ENCODE measurements at places on chromosomes 11 and 22. TPM values are rescaled to one million over a fixed set of nuclear protein-coding genes. Genes with fewer than 3 reads are reported as not detected.
A peak's percentile ranks its signal among the peaks of the same experiment; 100 is the strongest.

- no peak for DNase-seq
- no peak overlapping the region for H3K4me3 ChIP-seq
- H3K27me3 ChIP-seq: no peaks in the 10 kb centered on the region
- H3K36me3 ChIP-seq: no peaks in the 10 kb centered on the region
These were observed 45.3 kb downstream of the PAK1 start for GRCh38 chr11:77428598-77428997.

- H3K27me3 ChIP-seq: no peaks in the 10 kb centered on the region
- DNase-seq: no peak
- no peaks in the 10 kb centered on the region for H3K36me3 ChIP-seq
- H3K4me1 ChIP-seq: peaks cover 46% of the 10 kb centered on the region
These were observed 2.3 kb upstream of the AIFM3 start for GRCh38 chr22:20964799-20965103.

GRCh38 chr11:135043434-135043833 lies 631.4 kb upstream of the B3GAT1 start:
- H3K27me3 ChIP-seq: no peaks in the 10 kb centered on the region
- DNase-seq: no peak
- H3K36me3 ChIP-seq: no peaks in the 10 kb centered on the region
- no peak overlapping the region for H3K27ac ChIP-seq
- H3K4me3 ChIP-seq: no peak overlapping the region

Gene APOBEC3F
- 2.7 TPM for total RNA-seq

DNA sequence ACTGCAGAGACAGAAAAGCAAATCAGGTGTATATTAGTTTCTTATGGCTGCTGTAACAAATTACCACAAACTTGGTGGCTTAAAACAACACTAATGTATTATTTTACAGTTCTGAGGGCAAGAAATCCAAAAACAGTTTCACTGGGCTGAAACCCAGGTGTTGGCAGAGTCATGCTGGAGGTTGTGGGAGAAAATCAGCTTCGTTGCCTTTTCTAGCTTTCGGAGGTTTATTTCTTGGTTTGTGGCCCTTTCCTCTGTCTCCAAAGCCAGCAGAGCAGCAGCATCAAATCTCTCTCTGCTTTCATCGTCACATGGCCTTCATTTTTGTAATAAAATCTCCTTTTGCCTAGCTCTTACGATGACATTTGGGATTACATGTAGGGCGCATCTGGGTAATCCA lies 33.0 kb upstream of the OR6M1 start:
- H3K27ac ChIP-seq: no peak overlapping the region
- H3K4me1 ChIP-seq: no peaks in the 10 kb centered on the region
- H3K4me3 ChIP-seq: no peak overlapping the region
- H3K27me3 ChIP-seq: no peaks in the 10 kb centered on the region

GRCh38 chr11:12693094-12693478 lies 18.9 kb downstream of the TEAD1 start:
- no peaks in the 10 kb centered on the region for H3K27me3 ChIP-seq
- peaks cover 26% of the 10 kb centered on the region for H3K4me1 ChIP-seq
- H3K27ac ChIP-seq: peak overlapping the region; percentile 93
- no peaks in the 10 kb centered on the region for H3K36me3 ChIP-seq
- H3K4me3 ChIP-seq: peak overlapping the region; percentile 30
- no peak for DNase-seq

Gene CREB3L1
- total RNA-seq: 0.68 TPM

GRCh38 chr11:13949876-13950275 lies 12.6 kb upstream of the SPON1 start:
- H3K36me3 ChIP-seq: no peaks in the 10 kb centered on the region
- H3K4me1 ChIP-seq: no peaks in the 10 kb centered on the region
- no peaks in the 10 kb centered on the region for H3K27me3 ChIP-seq
- no peak for DNase-seq
- H3K27ac ChIP-seq: no peak overlapping the region
- H3K4me3 ChIP-seq: no peak overlapping the region

DNA sequence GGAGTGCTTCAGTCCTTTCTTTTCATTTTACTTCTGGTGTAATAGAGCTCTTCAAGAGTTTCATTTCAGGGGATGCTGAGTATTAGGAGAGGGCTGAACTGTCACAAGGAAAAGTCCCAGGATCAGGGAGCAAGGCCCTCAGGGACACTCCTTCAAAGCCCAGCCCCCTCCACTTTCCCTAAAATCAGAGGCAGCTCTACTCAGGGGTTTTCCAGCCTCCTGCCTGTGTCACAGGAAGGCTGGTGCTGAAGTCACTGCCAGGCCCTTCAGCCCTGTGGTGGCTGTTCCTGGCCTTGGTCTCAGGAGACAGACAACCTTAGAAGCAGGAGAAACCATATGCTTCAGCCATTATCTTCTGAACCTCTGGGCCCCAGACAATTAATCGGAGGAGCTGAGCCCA lies 36.4 kb upstream of the KIRREL3 start:
- no peaks in the 10 kb centered on the region for H3K27me3 ChIP-seq
- no peak overlapping the region for H3K4me3 ChIP-seq
- no peak overlapping the region for H3K27ac ChIP-seq

Gene C11orf86
- not detected for total RNA-seq

Gene FGF19
- total RNA-seq: not detected

GRCh38 chr11:122900587-122901202 lies 18.1 kb downstream of the JHY start:
- no peak overlapping the region for H3K4me3 ChIP-seq
- no peaks in the 10 kb centered on the region for H3K36me3 ChIP-seq
- H3K27me3 ChIP-seq: no peaks in the 10 kb centered on the region
- H3K4me1 ChIP-seq: no peaks in the 10 kb centered on the region
- no peak overlapping the region for H3K27ac ChIP-seq

GRCh38 chr22:45097061-45097460 lies 66.7 kb upstream of the NUP50 start:
- no peaks in the 10 kb centered on the region for H3K27me3 ChIP-seq
- no peak overlapping the region for H3K27ac ChIP-seq
- H3K4me1 ChIP-seq: peaks cover 4% of the 10 kb centered on the region

Gene PAMR1
- 1.3 TPM for total RNA-seq

DNA sequence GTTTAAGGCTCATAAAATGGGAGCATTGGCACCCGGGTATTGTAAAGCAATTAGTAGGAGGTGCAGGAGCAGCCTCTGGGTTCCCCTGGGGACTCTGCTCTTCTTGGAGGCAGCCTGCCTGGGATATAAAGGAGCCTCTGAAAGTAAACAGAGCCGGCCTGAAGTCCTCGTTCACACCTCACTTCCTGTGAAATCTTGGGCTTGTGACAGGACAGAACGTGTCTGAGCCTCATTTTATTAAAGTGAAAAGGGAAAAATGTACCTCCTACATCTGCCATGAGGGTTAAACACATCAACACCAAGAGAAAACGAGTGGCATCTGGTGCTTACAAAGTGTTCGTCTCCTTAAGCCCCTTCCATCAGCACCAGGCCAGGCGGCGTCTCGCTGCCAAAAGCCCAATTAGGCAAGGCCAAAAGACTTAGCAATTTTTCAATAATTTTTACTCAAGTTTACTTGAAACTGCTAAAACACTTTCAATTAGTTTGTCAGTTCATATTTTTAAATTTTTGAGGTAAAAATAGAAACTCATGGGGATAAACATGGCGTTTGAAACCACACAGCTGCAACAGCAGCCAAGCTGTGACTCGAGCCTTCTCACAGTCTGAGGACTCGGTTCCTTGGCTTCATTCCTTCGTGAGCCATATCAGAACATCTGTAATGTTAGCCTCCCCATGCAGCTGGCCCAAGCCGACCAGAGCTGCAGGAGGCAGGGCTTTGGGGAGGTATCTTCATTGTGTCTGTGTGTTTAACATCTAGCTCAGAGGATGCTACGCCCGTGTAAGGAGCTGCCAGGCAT lies 33.6 kb downstream of the MAP6 start:
- no peak overlapping the region for H3K4me3 ChIP-seq
- no peaks in the 10 kb centered on the region for H3K4me1 ChIP-seq
- no peaks in the 10 kb centered on the region for H3K36me3 ChIP-seq
- no peak overlapping the region for H3K27ac ChIP-seq

- no peak for DNase-seq
- H3K36me3 ChIP-seq: no peaks in the 10 kb centered on the region
- no peaks in the 10 kb centered on the region for H3K27me3 ChIP-seq
- peak overlapping the region; percentile 69 for H3K4me3 ChIP-seq
- H3K27ac ChIP-seq: peak overlapping the region; percentile 86
These were observed 816 bp upstream of the PLEKHA7 start for GRCh38 chr11:17014833-17015626.

Gene MRGPRX4
- not detected for total RNA-seq

DNA sequence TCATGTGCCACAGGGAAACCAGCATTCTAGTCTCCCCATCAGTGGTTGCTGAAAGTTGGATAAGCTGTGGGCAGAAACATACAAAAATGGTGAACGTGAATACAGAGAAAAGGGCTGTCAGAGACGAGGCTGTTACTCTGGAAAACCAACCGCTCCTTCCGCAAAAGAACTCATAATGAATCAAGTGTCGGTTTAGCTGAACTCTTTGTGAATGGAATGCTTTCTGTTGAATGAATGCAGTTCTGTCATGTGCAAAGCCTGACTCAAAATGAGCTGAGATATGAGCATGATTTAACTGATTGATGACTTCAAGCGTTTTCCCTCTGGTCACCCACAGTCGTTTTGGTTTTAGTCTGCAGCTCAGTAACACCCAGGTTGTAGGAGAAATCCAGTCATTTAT lies 298.3 kb downstream of the ETS1 start:
- no peak for DNase-seq
- H3K27ac ChIP-seq: no peak overlapping the region
- no peaks in the 10 kb centered on the region for H3K36me3 ChIP-seq
- no peaks in the 10 kb centered on the region for H3K27me3 ChIP-seq
- no peak overlapping the region for H3K4me3 ChIP-seq
- H3K4me1 ChIP-seq: peaks cover 5% of the 10 kb centered on the region

GRCh38 chr22:33476716-33477115 lies 418.5 kb upstream of the SYN3 start:
- no peak for DNase-seq
- no peak overlapping the region for H3K4me3 ChIP-seq
- no peaks in the 10 kb centered on the region for H3K4me1 ChIP-seq

Gene SELENOO
- 36.3 TPM for total RNA-seq

GRCh38 chr22:41799486-41800347 lies 762 bp upstream of the CCDC134 start:
- no peak for DNase-seq
- peaks cover 18% of the 10 kb centered on the region for H3K4me1 ChIP-seq
- peak overlapping the region; percentile 89 for H3K4me3 ChIP-seq
- H3K27me3 ChIP-seq: no peaks in the 10 kb centered on the region
- peak overlapping the region; percentile 89 for H3K27ac ChIP-seq
- no peaks in the 10 kb centered on the region for H3K36me3 ChIP-seq

DNA sequence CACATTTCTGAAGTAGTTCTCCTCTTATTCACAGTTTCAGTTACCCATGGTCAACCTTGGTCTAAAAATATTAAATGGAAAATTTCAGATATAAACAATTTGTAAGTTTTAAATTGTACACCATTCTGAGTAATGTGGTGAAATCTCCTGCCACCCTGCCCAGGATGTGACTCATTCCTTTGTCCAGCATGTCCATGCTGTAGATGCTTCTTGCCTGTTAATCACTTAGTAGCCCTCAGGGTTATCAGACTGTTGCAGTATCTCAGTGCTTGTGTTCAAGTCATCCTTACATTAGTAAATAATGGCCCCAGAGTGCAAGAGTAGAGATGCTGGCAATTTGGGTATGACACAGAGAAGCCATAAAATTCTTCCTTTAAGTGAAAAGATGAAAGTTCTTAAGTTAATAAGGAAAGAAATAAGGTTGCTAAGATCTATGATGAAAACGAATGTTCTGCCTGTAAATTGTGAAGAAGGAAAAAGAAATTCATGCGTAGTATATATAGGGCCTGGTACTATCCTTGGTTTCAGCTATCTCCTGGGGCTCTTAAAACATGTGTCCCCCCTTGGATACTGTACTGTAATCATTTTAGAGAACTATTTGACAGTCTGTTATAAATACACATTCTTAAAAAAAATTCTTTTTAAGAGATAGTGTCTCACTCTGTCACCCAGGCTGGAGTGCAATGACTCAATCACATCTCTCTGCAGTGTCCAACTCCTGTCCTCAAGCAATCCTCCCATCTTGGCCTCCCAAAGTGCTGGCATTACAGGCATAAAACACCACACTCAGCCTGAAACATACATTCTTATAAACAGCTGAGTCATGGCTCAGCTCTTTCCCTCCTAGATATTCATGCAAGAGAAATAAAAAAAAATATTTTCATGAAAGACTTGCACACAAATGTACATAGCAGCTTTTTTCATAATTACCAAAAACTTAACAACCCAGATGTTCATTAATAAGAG lies 31.3 kb downstream of the MTNR1B start:
- H3K27me3 ChIP-seq: no peaks in the 10 kb centered on the region
- no peak overlapping the region for H3K4me3 ChIP-seq
- no peaks in the 10 kb centered on the region for H3K36me3 ChIP-seq
- H3K27ac ChIP-seq: no peak overlapping the region
- DNase-seq: no peak

Gene OR51E2
- total RNA-seq: not detected

GRCh38 chr11:35295751-35296150 lies 123.6 kb downstream of the SLC1A2 start:
- no peak for DNase-seq

Gene OR5D16
- total RNA-seq: not detected

Gene CALCA
- not detected for total RNA-seq

- H3K27ac ChIP-seq: peak overlapping the region; percentile 93
These were observed 665 bp downstream of the USP28 start for GRCh38 chr11:113874581-113875233.

Gene GGTLC2
- not detected for total RNA-seq

Gene ANO1
- total RNA-seq: 12.7 TPM

GRCh38 chr11:118194835-118195627 lies 18.6 kb upstream of the SCN2B start:
- no peaks in the 10 kb centered on the region for H3K27me3 ChIP-seq
- peak overlapping the region; percentile 78 for H3K27ac ChIP-seq
- no peaks in the 10 kb centered on the region for H3K4me1 ChIP-seq

Gene CECR2
- 0.38 TPM for total RNA-seq

GRCh38 chr11:2268729-2269600 lies 1.4 kb downstream of the ASCL2 start:
- peaks cover 25% of the 10 kb centered on the region for H3K4me1 ChIP-seq
- H3K36me3 ChIP-seq: no peaks in the 10 kb centered on the region
- peak overlapping the region; percentile 33 for H3K4me3 ChIP-seq
- peaks cover 8% of the 10 kb centered on the region for H3K27me3 ChIP-seq
- no peak for DNase-seq
- peak overlapping the region; percentile 84 for H3K27ac ChIP-seq

- H3K27me3 ChIP-seq: no peaks in the 10 kb centered on the region
- peak overlapping the region; percentile 19 for H3K27ac ChIP-seq
- H3K4me3 ChIP-seq: no peak overlapping the region
These were observed 43.1 kb downstream of the SCGB1A1 start for GRCh38 chr11:62461740-62462507.

Data from esophagus squamous epithelium (tissue), 5 donors.